Neural crest cell (in vitro differentiated cells): ENCODE measurements at places on chromosomes 6 and 20.

DNA sequence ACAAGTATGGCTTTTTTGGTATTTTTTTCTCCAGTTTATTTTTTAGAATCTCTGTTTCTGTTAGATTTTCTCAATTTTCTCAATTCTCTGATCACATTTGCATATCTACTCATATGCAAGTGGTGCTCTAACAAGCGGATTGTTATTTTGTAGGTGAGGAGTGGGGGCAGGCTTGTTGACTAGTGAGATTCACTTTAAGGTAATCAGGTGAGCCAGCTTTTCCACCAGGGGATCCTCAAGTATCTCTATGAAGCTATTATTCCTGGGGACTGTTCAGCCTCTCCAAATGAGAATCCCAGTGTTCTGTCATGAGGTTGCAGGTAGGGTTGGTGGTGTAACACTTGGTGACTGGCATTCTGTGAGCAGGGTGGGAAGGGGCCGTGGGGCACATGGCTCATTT is 274.3 kb upstream of the FERMT1 start:
- DNase-seq: no peak

DNA sequence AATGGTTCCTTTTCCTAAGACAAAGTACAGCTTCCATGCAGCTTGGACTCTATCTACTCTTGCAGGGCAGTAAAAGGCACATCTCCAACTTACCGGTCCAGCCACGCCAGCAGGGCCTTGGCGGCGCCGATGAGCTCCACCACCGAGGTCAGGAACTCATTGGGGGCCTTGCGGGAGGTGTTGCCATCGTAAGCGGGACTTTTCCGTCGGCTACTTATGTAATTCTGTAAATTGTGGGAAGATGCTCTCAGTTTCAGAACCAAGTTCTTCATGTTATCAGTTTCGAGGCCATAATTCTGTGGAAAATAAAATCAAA is 68.5 kb downstream of the CNKSR3 start:
- DNase-seq: no peak

DNA sequence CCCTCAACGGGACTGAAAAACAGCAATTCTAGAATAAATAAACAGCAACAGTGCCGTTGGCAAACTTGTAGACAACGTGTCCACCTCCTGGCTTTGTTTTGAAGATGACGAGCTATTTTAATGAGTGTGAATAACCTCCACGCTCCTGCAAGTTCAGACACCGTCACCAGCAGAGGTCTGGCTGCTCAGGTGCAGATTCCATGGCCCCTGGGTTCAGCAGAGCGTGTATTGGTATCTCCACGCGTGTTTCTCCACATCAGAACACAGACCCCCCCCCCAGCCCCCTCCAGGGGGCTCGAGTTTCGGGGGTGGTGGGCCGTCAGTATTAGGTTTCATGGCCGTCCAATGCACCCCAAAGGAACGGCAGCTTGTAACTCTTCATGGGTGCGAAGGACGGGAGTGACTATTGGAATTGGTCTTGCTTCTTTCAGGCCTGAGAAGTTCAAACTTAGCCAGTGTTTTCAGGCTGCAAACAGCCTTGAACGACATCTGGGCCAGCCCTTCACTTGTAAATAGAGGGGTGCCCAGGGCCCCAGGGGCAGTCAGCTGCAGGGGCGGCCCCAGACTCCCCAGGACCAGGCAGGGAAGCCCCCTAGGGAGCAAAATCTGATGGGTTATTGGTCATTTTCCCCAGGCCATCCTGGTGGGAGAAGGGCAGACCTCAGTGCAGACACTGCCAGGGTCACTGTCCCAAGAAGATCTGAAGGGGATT is 308.6 kb downstream of the TAF4 start:
- DNase-seq: no peak

GRCh38 chr20:15065794-15066193 is 728.4 kb upstream of the FLRT3 start:
- no peak for DNase-seq

- peak; percentile 33 for DNase-seq
Measured at GRCh38 chr6:129766959-129767728, 57.2 kb upstream of the ARHGAP18 start.

DNA sequence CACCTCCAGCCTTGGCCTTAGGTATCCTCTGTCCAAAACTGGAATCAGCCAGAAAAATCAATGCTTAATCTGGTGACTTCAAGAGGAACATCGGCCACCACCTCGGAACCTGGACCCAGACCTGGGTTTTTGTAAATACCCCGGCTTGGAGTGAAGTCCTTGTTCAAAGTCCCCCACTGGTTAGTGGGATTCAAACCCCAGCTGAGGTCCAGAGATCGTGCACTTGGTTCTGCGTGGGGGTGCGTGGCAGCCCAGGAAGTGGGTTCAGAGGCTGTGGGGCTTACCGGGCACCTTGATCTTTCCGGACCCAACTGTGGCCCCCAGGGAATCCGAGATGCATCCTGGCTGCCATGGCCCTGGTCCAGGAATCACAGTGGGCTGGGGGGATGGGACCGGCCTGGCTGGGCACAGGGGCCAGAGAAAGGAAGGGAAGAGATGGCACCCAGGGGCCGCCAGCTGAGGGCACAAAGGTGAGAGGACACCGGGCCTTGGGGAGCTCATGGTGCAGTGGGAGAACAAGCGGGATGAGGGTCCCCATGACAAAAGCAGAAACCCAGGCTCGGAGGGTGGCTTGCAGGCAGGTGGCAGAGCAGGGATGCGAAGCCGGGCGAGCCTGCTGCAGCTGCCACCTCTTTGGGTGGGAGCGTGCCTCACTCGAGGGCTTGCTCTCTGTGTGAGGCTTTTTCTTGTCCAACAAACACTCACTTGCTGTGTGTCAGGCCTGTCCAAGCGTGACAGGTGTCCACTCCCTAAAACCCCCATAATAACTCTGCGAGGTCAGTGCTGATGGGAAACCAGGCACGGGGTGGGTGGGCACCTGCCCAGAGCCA is 27.7 kb downstream of the ZBP1 start:
- no peak for DNase-seq

- DNase-seq: no peak
Measured at GRCh38 chr6:81086991-81087390, 665.5 kb downstream of the TENT5A start.

DNA sequence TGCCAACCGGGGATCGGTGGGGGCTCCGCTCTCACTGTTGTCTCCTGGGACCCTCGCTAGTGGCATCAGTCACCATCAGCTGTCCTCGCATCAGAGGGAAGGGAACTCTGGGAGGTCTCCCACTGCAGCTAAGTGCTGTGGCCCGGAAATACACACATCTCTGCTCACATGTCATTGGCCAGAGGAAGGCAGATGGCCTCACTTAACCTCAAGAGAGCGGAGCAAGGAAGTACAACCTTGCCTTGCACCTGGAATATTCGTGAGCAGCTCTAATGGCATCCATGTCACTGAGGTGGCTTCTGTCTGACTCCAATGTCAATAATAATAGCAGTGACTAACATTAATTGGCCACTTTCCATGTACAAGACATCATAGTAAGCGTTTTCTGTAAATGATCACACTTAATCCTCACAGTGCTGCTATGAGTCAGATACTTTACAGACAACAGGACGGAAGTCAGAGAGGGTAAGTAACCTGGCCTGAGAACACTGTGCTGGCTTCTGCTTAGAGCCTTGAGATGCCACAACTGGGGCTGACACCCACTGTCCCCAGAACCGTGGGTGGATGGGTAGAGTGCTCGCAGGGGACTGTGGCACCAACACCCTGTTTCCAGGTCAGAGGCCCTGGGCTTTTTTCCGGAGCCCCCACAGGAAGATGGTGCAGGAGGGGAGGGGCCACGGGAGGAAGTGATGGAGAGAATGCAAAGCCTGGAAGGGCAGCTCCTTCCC is 6.0 kb downstream of the LHFPL5 start:
- no peak for DNase-seq

DNA sequence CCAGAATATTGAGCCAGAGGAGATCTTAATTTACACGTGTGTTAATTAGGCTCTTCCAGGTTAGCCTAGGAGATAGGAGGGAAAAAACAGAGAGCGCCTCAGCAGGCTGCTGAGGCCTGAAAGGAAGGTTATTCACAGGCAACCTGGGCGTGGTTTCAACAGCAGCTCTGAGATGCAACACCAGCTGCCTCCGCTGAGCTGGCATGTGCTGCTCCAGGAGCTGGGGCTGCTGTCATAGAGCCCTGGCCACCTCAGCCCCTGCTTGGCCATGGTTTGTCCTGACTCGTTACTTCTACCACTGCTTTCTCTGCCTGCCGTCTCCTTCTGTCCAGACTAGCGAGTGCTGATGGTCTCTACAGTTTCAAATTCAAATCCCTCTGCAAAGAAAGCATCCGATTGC is 32.4 kb upstream of the RPP40 start:
- DNase-seq: peak; percentile 48

DNA sequence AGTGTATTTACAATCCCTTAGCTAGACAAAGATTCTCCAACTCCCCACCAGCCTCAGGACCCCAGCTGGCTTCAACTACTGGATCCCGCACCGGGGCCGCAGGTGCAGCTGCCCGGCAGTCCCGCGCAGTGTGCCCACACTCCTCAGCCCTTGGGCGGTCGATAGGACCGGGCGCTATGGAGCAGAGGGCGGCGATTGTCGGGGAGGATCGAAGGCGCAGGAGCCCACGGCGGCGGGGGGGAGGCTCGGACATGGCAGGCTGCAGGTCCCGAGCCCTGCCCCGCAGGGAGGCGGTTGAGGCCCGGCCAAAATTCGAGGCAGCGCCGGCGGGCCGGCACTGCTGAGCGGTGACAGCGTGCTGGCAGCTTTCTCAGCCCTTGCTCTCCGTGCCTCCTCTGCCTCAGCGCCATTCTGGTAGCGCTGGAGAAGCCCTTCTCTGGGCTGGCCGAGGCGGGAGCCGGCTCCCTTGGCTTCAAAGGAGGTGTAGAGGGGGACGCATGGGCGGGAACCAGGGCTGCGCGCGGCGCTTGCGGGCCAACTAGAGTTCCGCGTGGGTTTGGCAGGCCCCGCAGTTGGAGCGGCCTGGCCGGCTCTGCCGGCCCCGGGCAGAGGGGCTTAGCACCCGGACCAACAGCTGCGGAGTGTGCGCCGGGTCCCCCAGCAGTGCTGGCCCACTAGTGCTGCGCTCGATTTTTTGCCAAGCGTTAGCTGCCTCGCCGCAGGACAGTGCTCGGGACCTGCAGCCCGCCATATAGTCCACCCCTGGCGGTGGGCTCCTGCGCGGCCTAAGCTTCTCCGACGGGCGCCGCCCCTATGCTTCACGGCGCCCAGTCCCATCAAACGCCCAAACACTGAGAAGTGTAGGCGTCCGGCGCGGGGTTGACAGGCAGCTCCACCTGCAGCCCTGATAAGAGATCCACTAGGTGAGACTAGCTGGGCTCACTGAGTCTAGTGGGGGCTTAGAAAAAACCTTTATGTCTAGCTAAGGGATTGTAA is 32.4 kb upstream of the KIF13A start:
- no peak for DNase-seq

DNA sequence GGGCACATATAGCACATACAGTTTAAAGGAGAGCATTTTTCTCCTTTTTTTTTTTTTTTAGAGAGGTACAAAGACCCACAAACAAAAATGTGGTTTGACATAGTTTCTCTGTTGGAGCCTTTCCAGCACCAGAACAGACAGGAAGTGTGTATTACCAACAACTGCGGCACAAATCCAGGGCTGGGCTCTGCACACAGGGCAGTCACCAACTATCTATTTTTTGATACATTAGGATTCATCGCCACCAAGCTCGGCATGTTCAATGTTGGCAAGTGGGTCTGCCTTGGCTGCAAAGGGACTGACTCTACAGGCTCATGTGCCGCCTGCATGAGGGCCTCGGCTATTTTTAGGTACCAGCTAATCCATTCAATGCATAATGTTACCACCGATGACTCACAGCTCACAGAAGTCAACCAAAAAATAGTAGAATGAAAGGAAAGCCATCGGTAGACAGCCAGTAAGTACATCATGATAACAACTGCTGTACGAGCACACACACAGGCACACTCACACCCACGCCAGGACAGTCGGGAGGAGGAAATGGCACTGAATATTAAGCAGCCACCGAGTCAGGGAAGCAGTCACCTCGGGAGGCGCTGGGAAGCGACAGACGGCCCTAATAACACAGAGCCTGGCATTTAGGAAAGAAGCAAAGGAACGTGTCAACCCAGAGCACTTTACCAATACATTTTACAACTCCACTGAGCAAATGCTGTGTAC is 81.6 kb downstream of the GMPR start:
- DNase-seq: no peak

GRCh38 chr6:113364766-113365165 is 492.4 kb upstream of the MARCKS start:
- DNase-seq: no peak

DNA sequence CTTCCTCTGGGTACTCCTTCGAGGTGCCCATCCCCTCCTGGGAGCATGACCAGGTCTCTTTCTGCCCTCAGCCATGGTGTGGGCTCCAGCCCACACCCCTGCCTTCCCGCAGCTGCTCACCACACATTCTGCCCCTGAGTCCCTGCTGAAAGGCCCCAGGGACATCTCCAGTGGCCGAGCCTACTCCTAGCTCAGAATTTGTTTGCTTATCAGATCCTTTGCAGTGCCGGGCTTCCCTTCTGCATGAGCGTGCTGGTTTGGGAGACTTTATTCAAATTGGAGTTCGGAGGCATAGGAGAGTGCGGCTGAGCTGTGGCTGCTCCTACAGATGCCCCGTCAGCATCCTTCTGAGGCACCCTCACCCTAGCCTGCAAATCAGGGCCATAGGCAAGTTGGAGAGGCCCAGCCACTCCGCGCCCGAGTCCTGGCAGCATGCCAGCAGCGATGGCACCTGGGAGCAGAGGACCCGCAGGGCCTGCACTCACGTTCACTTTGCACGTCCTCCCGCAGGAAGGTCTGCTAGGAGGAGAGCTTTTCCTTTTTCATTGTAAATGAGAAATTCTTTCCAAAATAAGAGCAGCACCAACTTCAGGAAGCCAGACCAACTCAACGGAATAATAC is 327.3 kb downstream of the QKI start:
- no peak for DNase-seq

DNA sequence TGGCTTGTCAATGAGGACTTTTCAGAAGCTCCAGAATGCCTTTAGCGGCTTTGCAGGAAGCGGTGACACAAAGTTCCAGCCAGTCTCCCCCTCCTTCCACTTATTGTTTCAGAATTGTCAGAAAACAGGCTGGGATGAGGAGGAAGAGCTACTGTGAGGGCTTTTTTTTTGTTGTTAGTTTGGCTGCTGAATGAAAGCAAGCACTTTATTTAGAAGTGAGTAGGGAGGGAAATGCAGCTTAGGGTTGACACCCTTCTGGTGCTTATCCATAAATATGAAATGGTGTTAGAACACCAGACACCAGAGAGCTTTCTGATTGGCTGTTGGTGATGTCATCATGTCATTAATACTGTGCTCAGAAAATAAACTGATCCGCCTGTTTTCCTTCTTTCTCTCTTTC is 251.5 kb downstream of the SOX4 start:
- DNase-seq: peak; percentile 11

- DNase-seq: no peak
Measured at GRCh38 chr20:53947501-53948195, 122.7 kb downstream of the BCAS1 start.

- DNase-seq: no peak
Measured at GRCh38 chr20:11429168-11429567, 488.5 kb upstream of the BTBD3 start.
